ENCODE measurements at places on chromosomes 16 and 17.
A peak's percentile ranks its signal among the peaks of the same experiment; 100 is the strongest.

GRCh38 chr17:62700964-62701705, 73.7 kb downstream of the MRC2 start:
- DNase-seq = no peak

DNA sequence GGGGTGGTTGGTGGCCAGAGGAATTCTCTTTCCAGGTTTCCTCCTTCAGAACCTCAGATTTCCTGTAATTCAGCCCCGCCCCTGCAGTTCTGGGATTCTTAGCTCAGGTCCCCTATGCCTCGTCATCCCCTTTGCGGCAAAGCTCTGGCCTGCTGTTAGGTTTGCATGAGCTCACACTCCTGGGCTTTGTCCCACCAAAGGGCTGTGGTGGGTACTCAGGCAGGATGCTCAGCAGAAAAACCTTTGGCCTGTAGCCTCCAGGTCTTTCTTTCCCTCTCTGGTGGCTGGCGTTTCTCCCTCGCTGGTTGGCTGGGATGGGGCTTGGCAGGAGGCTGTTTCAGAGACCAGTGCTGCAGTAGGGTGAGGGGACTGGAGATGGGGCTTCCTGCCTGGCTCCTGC, 9.6 kb upstream of the PLEKHG4 start:
- no peak for DNase-seq

- peak; percentile 65 for DNase-seq
Observed at GRCh38 chr17:64420143-64420670, 28.7 kb upstream of the MILR1 start.

- DNase-seq = no peak
Observed at GRCh38 chr16:53872248-53873221, 168.6 kb downstream of the FTO start.

GRCh38 chr17:1043601-1044251, 46.8 kb downstream of the TIMM22 start:
- DNase-seq = no peak

- DNase-seq = no peak
Observed at GRCh38 chr16:84461029-84461412, 43.4 kb downstream of the MEAK7 start.

- no peak for DNase-seq
Observed at GRCh38 chr16:47966325-47966724, 189.5 kb downstream of the ABCC12 start.

DNA sequence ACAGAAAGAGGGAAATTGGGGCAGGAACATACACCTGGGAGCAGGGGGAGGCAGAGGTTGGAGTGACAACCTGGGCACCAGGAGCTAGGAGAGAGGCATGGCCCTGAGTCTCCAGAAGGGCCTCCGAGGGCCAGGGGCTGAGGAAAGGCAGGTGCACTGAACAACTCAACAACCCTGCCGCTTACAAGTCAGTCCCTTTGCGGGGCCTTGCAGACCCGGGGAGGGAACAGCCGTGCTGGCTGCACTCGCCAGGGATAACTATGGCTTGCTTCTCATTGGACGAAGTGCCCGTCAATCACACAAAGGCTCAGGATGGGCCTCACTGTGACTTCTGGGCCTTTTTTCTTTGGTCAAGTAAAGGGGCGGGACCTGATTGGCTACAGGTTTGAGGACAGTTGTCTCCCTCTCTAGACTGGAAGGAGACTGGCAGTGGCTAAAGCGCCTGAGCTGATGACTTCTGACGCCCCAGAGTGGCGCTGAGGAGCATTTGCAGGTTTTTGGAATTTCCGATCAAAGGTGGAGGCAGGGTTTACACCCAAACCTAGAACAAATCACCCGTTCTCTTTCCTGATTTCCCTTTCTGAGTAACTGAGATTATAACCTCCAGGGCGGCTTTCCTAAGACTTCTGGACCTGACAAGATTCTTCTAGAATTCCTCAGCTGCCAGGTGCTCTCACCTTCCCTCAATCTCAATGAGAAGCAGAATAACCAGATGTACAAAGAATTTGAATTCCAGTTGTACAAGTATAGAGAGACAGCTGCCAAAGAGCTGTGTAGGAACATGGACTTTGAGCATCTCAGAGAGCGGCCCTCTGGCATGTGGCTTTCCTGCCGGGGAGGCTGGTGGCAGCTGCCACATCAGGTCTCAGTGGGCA, 27.6 kb upstream of the ST6GALNAC2 start:
- no peak for DNase-seq

GRCh38 chr17:34580685-34581445, 1.5 kb downstream of the TMEM132E start:
- no peak for DNase-seq

- DNase-seq = no peak
Observed at GRCh38 chr16:49956915-49957314, 68.1 kb upstream of the CNEP1R1 start.

- no peak for DNase-seq
Observed at GRCh38 chr17:39738983-39739884, 1.5 kb downstream of the GRB7 start.

GRCh38 chr17:45641541-45641940, 142.6 kb upstream of the CRHR1 start:
- DNase-seq = no peak

DNA sequence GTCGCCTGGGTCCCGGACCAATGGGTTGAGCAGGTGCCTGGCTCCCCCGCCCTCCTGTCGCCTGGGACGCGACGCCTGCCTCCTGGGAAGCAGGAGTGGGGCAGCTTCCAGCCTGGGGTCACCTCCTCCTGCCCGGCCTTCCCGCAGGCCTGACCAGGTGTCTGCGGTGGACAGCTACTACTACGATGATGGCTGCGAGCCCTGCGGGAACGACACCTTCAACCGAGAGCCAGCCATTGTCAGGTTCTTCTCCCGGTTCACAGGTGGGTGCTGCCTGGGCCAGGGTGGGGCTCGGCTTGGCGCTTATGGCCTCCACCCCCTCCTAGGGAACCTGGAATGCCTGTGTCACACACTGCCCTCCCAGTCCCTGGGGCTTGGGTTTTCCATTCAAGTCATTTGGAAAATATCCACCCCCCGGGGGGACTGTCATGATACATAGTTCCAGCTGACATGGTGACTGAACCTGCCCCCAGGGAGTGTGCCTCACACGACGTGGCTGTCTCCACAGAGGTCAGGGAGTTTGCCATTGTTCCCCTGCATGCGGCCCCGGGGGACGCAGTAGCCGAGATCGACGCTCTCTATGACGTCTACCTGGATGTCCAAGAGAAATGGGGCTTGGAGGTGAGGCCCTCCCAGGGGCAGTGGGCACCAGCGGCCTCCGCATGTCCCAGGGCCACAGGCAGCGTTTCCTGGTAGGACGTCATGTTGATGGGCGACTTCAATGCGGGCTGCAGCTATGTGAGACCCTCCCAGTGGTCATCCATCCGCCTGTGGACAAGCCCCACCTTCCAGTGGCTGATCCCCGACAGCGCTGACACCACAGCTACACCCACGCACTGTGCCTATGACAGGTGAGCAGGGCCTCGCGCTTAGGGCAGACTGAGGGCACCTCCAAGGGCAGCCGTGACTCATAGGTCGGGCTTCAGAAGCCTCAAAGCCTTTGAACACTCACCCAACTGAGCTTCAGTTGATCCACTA, 2.3 kb downstream of the DNASE1 start:
- no peak for DNase-seq

GRCh38 chr17:30398328-30399041, 19.8 kb downstream of the CPD start:
- no peak for DNase-seq

GRCh38 chr16:11202260-11203091, 53.5 kb downstream of the SOCS1 start:
- DNase-seq = no peak

- DNase-seq = no peak
Observed at GRCh38 chr16:3859889-3860288, 20.6 kb downstream of the CREBBP start.

DNA sequence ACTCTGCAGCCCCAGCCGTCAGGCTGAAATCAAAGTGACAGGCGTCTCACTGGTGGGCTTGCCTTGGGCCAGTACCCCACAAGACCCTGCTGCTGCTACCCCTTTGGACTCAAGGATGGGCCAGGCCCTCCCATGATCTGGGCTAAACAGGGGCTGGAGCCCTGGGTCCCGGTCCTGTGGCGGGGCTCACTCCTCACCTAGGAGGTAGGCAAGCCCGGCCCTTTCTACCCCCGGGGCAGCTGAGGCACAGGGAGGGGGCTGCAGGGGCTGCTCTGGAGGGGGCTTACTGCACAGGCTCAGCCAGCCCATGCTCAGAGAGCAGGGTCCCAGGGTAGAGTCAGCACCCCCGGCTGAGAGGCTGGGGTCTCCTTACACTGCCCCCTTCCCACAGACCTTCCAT, 23.6 kb downstream of the KATNB1 start:
- DNase-seq = no peak

GRCh38 chr17:36858119-36859002, 78.9 kb upstream of the LHX1 start:
- no peak for DNase-seq

GRCh38 chr17:67518876-67519275, 141.8 kb downstream of the PITPNC1 start:
- DNase-seq = no peak

GRCh38 chr16:8708536-8708935, 34.1 kb downstream of the ABAT start:
- no peak for DNase-seq

- no peak for DNase-seq
Observed at GRCh38 chr17:68431045-68431608, 26.2 kb downstream of the WIPI1 start.

DNA sequence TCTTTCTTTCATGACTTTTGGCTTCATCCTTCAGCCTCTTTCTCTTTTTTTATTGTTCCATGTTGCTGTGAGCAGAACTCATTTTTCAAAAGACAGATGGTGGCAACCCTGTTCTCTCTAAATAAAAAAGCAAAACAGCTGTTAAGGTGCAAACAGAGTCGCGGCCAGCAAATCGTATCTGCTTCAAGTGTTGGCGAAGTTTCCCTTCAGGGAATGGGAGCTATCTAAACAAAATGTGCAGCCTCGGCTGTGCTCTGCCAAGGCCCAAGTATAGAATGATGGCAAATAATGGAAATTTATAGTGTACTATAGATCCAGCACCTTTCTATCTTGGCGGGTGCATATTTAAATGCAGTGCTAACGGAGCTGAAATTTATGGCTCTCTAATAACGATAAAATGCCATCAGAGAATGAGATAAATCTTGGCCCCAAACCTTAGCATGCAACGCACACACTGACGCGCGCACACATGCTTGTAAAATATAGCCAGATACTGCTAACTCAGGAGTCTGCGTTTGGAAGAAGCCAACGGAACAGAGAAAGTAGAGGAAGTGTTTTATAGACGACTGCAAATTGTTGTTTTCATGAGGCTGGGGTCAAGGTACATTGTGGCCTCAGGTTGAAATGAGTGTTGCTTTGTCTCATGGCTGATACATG, 315.5 kb upstream of the RBFOX1 start:
- DNase-seq = no peak

DNA sequence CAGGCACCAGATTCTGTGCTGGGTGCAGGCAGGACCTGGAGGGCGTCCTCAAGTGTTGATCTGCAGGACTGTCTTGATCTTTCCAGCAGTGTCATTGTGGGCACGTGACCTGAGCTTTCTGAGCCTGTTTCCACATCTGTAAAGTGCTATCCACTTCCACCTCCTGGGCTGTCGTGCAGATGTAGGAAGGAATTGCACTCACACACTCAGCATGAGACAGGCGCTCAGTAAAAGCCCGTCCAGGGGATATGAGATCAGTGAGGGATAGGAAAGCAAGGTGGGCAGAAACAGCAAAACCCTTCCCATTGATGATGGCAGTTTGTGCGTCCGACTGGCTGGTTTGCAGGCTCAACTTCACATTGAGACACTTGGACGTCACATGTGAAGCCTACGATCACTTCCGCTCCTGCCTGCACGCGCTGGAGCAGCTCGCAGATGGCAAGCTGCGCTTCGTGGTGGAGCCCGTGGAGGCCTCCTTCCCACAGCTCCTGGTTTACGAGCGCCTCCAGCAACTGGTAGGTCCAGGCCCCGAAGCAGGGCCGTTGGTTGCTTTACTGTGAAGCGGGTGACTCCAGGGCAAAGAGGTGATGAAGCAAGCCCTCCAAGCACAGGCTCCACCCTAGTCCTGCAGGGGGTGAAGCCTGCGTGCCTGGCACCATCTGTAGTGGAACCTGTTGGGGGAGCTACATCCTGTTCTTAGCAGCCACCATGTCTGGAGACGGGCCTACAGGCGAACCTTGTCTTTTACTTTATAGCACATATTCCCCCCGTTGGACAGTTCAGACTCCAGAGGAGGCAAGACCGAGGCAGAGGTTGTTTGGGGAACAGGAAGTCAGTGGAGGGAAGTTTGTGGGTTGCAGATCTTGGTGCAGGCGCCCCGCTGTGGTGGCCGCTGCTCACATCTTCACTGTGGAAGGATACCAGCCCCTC, 23.0 kb downstream of the METTL22 start:
- no peak for DNase-seq

DNA sequence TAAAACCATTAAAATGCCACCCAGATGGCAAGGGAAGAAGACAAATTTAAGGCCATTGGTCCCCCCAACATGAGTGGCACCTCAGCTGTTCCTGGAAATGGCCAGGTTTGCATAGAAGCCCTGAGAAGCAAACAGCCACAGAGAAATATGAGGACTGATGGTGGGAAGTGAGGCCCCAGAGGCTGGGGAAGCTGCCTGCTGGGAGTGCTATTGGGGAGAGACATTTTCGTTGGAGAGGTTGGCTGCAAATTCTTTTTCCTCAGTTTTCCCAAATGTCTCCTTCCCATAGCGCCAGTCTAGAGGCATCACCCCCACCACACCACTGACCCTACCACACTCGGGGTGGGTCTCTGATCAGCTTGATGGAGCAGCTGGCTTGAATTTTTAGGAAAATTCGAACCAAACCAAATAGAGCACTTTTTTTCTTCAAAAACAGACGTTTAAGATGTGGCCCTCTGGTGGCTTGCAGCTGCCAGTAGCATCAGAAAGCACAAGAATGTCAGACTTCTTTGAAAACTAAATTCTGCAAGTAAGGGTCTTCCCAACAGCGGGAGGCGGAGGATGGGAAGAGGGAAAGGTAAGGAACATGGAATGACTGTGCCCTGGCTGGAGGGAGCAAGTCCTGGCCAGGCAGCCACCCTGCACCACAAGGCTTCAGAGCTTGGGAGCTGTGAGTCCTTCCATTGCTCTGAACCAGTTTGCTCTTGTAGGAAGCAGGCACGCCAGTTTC, 13.2 kb upstream of the SLC12A3 start:
- DNase-seq = no peak

- DNase-seq = no peak
Observed at GRCh38 chr17:43662413-43663141, 855 bp upstream of the MEOX1 start.

DNA sequence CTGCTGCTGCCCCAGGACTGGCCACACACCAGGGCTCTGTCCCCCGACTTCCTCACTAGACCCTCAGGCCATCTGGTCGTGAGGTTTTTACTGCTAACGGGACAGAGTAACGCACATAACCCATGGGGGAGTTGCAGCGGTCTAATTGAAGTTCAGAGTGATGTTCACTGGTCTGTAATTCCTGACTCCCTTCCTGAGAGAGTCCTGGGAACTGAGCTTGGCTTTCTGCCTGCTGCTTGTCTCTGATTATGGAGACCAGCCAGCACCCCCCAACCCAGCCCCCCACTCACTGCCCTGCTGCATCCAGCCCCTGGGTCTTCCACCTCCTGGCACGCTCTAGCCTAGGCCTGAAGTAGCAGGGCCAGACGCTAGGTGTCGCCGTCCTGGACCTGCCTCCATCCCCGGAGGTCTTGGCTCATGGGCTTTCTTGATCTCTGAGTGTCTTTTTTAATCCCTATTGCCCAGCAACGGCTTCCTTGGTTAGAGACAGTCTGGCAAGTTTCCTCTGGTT, 192.9 kb downstream of the CCDC182 start:
- DNase-seq = no peak

- DNase-seq = no peak
Observed at GRCh38 chr17:77728871-77729270, 229.6 kb upstream of the TNRC6C start.

GRCh38 chr17:82486231-82487094, 27.9 kb downstream of the NARF start:
- DNase-seq = no peak

Measured in HFF-Myc (cell line).